ENCODE measurements at places on chromosomes 7 and 10.
A peak's percentile ranks its signal among the peaks of the same experiment; 100 is the strongest.

DNA sequence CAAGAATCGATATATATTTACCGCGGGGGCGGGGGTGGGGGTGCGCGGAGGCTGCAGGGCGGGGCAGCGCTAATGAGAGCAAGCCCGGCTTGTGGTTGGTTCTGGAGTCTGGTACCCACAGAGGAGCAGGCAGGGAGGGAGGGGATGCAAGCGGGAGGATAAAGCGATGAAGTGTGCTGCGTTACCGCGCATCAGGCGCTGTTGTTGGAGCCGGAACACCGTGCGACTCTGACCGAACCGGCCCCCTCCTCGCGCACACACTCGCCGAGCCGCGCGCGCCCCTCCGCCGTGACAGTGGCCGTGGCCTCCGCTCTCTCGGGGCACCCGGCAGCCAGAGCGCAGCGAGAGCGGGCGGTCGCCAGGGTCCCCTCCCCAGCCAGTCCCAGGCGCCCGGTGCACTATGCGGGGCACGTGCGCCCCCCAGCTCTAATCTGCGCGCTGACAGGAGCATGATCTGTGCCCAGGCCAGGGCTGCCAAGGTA, at the start of gene HECW1:
Gene HECW1, plus strand, starts transcription at position 189 of the 482 bp plus-strand sequence. CDS start 131,259 bp downstream, outside the sequence.
- DNase-seq = no peak

DNA sequence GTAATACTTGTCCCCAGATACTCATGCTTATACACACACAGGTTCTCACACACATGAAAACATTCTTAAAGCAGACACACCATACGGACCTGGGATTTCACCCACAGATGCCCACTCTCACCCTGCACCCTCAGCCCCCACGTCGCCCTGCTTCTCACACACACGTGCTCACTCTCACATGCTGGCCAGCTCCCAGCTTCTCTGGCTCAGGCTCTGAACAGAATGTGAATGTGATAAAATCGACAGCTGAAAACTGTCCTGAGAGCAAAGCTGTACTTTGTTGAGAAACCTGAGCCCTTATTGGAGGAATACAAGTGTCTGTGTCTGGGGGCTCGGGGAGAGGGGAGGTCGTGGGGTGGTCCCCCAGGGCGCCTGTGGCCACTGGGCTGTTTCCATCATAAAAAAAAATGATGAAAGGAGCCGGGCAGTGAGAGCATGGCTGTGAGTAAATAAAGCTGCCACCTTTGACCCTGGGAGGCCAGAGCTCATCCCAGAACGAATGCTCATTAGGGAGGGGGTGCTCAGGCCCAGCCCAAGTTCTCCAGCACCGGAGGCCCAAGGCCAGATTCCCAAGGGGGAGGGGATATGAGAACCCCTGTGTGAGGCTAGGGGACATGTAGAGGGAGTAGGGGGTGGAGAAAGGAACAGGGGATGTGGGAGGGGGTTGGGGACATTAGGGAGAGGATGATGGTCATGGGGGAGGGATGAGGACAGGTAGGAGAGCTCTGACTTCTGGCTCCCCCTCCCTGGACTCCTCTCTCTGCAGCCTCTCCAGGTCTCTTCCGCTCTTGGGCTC, 18.1 kb upstream of the TLX1 start:
- DNase-seq = no peak

- no peak for DNase-seq
These were observed 14.0 kb downstream of the ARL4A start for GRCh38 chr7:12701433-12701832.

- no peak for DNase-seq
These were observed 72.4 kb downstream of the LMBR1 start for GRCh38 chr7:156820445-156821063.

DNA sequence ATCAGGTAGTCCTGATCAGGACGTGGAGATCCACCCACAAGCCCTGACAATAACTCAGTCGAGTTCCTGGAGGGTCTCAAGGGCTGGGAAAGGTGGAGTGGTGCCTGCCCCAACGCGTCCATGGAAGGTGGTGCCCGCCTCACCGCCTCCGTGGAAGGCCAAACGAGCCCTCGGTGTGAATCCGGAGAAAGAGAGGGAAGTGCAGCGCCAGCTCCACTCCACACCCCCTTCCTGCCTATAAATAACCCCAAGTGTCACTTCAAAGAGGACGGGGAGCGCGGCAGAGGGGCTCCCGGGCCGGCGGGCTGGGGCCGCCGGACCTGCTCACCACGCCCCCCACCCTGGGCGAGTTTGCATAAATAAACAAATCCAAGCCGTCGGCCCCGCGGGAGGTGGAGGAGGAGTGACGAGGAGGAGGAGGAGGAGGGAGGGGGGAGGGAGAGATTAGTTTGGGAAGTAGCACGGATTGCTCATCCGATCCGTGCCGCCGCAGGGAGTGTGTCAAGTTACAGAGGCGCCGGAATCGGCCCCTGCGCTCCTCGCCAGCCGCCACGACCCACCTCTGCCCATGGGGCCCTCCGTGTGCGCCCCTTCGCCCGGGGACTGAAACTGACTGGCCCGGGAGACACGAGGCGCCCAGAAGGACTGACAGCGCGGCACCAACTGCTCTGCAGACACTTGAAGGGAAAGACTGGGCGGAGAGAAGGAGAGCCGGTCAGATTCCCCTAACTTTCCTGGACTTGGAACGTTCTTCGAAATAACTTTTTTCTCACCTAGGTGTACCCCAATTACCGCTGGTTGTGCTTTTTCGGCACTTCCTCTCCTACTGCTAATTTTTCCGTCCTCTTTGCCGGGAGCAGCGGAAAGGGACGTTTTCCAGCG, at the start of gene COL13A1:
Gene COL13A1, plus strand, starts transcription at position 473 of the 882 bp plus-strand sequence. CDS start 518 bp downstream, outside the sequence.
- DNase-seq = peak; percentile 39

DNA sequence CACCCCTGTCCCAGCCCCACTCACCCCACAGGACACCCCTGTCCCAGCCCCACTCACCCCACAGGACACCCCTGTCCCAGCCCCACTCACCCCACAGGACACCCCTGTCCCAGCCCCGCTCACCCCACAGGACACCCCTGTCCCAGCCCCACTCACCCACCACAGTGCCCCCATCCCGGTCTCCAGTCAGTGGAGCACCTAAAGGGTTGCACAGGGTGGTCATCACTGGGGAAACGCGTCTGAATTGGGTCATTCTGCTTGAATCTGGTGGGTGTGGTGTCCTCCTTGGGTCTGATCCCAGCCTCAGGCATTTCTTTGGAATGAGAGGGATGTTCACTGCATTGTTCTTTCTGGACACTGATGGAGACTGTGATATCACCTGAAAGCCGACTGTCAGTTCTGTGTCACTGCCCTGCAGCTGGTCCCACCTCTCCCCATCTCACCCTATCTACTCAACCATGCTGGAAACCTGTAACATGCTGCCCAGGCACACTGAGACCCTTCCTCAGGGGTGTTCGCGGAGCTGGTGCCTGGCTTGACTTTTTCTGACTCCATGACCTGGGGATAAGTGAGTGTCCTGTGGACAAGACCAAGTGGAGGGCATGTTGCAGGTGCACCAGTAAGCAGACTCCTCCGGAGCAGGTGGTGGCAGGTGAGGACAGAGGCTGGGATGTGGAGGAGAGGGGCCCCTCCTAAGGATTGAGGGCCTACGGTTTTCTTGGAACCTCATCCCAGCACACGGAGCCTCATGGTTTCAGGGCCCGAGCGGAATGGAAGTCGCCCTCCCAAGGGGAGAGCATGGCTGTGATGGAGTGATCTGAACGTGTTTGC, 262.5 kb upstream of the PPP2R2D start:
- DNase-seq = no peak

DNA sequence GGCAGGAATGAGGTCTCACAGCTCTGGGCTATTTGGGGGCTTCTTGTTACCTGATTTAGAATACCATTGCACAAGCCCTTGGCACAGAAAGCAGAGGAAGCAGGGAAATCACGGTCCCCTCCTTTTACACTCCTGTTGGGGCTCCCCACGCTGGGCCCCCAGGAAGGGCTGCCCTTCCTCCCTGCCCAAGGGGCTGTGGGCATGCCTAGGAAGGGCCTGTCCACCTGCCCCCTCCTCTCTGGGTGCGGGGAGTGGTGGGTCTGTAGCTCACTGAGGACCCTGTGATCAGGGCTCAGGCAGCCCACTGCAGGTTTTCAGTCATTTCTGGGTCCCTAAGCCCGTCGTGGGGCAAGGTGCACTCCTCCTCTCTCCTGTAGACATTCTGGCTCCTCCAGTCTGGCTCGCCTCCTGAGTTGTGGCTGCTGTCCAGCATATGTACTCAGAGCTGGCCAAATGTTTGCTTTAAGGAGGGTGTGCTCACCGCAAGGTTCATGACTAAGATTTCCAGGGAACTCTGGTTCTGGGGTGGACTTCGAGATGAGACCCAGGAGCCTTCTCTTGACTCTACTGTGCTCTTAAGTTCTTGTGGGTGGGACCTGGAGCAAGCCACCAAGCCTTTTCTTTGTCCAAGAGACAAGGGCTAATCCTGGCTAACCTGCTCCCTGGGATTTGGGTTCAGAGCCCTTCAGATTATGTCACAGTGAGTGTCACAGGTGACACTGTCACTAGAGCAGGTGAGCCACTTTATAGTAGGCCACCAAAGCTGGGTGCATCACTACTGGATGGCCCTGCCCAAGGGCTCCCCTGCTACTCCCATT, 56.0 kb downstream of the TACR2 start:
- no peak for DNase-seq

DNA sequence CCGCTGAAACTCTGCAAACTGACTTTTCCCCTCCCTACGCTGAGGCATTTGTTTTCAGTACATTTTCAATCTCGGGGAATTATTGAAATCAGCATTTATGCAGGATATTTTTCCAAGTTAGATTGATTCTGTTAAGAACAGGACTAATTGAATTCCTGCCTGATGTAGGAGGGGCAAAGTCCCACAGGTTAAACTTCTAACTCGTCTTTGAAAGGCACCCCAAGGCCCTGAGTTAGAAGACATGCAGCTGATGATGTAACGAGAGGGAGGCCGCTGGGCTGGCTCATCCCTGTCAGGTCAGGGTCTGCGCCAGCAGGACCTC, 253.1 kb downstream of the CELF2 start:
- no peak for DNase-seq

DNA sequence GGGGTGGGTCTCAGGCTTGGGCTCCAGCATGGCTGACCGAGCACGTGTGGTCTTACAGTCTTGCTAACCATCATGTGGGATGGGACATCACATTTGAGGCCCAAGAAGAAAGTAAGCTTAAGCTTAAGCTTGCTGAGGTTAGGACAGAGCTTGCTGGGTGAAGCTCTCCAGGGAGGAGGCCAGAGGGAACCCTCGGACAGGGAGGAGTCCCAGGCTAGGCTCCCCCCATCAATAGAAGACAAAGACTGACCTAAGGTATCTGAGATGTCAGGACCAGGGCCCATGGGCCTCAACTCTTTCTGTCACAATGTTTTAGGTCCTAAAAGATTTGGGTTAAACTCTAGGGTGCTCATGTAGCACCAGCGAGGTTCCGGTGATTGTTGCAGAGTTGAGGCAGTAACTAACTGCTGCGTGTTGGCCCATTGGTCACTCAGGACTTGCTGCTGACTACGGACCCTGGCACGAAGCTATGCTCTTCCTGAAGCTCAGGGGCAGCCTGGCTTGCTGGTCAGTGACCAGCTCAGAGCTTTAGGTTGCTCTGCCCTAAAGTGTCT, 10.5 kb downstream of the AKR1E2 start:
- no peak for DNase-seq

GRCh38 chr10:98212196-98212595, 55.8 kb downstream of the LOXL4 start:
- DNase-seq = no peak

GRCh38 chr7:54831046-54831643, 72.1 kb upstream of the SEC61G start:
- DNase-seq = no peak

DNA sequence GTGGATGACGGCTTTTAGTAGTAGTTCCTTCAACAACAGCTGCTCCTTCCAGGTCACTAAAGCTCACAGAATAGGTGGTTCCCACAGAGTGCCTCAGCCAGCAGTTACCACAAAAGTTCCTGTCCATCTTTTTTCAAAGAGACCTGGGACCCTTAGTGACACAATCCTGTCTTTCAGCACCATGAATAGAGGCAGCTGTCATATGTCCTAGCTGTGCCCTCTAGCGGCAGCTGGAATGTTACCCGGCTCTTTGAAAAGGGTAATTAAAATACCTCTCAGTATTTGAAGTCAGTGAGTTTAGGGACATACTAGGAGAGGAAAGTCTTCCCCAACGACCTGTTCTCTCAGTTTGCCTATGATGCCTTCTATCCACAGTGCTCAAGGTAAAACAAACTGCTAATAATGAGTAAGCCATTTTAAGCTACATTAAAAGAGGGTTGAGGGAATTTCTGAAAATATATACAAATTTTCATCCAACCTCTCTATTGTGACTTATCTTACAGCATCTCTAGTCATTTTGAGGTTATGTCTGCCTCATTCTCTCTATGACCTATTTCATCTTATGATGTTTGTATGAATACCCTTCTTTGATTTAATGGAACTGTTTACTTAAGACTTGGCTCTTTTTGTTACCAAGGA, 290.8 kb downstream of the NXPH1 start:
- peak; percentile 60 for DNase-seq

DNA sequence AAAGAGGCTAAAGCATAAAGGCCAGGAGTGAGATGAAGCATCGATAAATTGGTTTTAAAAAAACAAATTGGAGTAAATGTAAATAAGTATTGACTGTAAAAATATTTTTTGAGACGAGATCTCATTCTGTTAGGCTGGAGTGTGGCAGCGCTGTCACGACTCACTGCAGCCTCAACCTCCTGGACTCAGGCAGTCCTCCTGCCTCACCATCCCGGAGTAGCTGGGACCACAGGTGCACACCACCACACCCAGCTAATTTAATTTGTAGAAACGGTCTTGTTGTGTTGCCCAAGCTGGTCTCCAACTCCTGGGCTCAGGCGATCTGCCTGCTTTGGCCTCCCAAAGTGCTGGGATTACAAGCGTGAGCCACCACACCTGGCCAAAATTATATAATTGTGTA, 17.8 kb downstream of the HNRNPA2B1 start:
- no peak for DNase-seq

DNA sequence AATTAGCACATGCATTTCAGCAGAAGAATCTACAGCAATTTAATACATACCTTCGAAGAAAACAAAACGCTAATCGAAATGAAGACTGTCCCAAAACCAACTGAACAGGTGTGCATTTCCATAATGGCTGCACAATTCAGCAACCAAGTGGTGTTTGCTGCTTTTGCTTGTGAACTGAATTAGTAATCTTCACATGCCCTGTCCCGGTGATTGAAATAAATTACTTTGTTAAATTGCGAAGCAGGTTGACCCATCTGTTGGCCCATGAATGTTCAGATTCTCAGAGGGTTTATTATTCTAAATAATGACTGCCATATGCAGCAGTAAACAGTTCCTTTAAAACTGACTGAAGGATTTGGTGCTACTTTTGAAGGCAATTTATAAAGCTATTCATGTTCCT, 445.2 kb upstream of the NFE2L3 start:
- no peak for DNase-seq

GRCh38 chr7:82172017-82172416, 271.6 kb downstream of the CACNA2D1 start:
- DNase-seq = no peak

Measured in NCI-H526 treated with DMSO at 0.1 percent for 48 hours (cell line).